ENCODE measurements at places on chromosomes 6 and 20.

DNA sequence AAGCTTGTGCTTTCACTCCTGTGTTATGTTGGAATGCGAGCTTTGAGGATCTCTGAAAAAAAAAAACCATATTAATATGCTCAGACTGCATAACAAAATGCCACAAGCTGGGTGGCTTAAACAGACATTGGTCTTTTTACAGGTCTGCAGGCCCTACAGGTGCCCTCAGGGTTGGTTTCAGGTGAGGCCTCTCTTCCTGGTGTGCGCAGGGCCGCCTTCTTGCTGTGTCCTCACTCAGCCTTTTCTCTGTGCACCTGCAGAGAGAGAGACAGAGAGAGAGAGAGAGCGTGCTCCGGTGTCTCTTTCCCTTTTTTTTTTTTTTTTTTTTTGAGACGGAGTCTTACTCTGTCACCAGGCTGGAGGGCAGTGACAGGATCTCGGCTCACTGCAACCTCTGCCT lies 114.1 kb upstream of the SNX9 start:
- no peak for DNase-seq

DNA sequence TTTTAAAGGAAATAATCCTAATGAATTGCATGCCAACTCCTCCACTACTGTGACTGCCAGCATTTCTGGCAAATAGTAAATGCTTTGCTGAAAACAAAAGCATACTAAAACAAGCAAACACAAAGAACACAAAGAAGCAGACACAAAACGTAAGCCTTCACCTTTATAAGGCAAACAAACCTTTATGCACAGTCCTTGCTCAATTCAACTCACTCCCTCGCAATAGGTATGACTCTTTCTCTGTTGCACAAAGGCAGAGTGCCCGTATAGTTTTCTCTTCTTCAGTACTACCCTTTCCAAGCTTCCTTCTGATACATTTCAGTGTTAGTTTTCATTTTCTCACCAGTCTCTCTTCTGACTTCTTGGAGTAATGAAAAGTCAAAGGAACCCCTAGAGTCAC lies 63.9 kb downstream of the PDE10A start:
- no peak for DNase-seq

DNA sequence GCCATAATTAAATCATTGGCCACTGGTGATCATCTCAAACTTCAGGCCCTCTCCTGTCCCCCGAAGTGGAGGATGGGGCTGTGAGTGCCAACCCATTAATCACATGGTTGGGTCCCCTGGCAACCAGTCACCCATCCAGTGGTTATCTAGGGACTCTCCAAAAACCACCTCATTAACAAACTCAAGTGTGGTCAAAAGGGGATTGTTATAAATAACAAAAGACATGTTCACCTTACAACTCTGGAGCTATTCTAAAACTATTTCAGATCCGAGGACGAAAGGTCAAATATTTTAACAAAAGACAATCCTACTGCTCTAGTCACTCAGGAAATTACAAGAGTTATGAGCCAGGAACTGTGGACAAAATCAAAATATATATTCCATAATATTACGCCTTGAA lies 95.5 kb upstream of the PRND start:
- DNase-seq = no peak

DNA sequence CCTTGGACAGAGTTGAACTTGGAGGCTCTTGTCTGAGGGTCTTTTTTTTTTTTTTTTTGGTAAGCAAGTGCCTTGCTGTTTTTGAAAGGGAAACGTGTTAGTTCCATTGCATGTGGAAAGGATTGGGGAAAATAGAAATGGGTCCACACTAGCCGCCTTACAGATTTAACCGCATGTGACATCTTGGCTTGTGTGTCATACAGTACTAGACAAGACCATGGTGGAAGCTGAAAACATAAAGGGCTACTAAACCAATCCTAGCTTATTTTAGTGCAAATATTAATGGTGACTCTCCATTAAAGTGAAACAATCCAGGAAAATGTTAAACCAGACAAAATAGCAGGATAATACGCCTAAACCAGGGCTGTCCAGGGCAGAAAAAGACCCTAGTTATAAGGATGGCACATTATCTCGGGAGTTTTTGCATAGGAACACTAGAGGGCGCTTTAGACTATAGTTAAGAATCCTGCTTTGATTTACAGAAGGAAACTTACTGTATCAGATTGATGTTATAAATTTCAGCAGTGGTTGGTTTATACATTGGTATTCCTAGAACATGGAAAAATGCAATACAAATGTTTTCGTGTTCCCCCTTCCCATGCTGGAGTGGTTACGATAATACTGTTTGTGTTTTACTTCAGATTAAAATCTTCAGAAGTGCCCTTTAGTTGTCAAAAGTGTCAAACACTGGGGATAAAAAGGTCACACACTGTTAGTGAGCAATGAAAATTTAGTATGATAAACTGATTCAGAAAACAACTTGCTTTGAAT lies 59.8 kb upstream of the DEK start:
- DNase-seq = no peak
